ENCODE measurements at places on chromosomes 2 and 18.

DNA sequence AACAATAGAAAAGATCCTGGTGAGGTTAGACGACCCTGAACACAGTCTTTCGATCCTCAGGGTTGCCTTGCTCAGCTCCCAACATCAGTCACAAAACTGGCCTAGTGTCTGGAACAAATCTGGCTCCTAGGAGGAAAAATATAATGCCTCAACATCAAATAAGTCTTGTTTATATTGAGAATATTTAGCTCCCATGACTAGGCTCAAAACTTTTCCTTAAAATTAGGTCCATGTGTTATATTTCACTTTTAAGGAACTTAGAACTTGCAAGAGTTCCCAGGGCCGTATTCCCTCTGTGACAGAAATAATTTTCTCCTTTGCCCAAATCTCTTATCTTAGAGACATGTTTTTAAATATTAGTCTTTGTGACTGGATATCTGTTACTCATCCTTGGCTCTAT lies 819.7 kb upstream of the ZEB2 start:
- H3K36me3 ChIP-seq = no peaks in the 10 kb centered on the region
- no peak overlapping the region for H3K27ac ChIP-seq
- H3K4me1 ChIP-seq = no peaks in the 10 kb centered on the region
- H3K27me3 ChIP-seq = no peaks in the 10 kb centered on the region

- H3K27ac ChIP-seq = no peak overlapping the region
- H3K4me1 ChIP-seq = no peaks in the 10 kb centered on the region
- H3K27me3 ChIP-seq = no peaks in the 10 kb centered on the region
- peaks cover 15% of the 10 kb centered on the region for H3K36me3 ChIP-seq
- ATAC-seq = no peak
- H3K4me3 ChIP-seq = no peak overlapping the region
Observed at GRCh38 chr2:235920216-235920865, 247.8 kb downstream of the GBX2 start.

DNA sequence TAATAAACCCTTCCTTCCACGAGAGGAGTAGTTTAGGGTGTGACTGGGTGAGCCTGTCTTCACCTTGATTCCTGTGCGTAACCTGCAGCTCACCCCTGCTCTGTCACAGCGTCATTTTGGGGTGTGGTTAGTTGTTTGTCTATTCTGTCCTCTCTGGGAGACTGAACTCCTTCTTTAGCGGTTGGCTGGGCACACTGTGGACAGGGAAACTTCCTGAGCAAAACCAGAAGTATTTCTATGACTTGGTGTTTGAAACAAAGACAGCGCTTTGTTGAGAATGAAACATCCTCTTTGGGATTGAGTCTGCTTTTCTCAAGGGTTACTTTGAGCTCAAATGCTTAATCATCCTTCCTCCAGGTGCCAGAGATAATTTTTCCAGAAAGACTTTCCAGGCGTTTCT lies 270.7 kb downstream of the HRH4 start:
- ATAC-seq = no peak
- H3K4me1 ChIP-seq = no peaks in the 10 kb centered on the region
- H3K27ac ChIP-seq = no peak overlapping the region

- ATAC-seq = no peak
- peaks cover 25% of the 10 kb centered on the region for H3K4me1 ChIP-seq
- peak overlapping the region; percentile 91 for H3K4me3 ChIP-seq
- peak overlapping the region; percentile 99 for H3K27ac ChIP-seq
- H3K27me3 ChIP-seq = no peaks in the 10 kb centered on the region
Observed at GRCh38 chr2:69916106-69916505, 1.2 kb downstream of the MXD1 start.

GRCh38 chr2:196341277-196341841 lies 170.0 kb upstream of the STK17B start:
- no peaks in the 10 kb centered on the region for H3K36me3 ChIP-seq
- no peak overlapping the region for H3K27ac ChIP-seq
- no peak for ATAC-seq
- H3K4me3 ChIP-seq = no peak overlapping the region
- peaks cover 17% of the 10 kb centered on the region for H3K4me1 ChIP-seq

DNA sequence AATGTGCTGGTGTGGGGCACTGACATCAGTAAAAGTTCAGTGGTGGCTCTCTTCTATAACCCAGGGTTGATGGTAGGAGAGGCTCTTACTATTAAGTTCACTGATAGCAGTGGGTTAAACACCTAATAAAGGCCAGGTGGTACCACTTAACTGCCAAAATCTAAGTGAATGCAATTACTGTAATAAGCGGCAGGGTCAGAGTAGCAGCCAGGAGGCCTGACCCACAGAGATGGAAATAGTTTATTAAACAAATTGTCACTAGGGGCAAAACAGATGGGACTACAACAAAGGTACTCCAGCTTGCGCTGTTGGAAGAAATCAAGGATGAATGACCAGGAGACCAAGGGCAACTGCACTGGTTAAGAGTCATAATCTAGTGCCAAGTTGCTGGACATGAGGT lies 26.6 kb downstream of the ZSWIM2 start:
- no peaks in the 10 kb centered on the region for H3K4me1 ChIP-seq
- no peaks in the 10 kb centered on the region for H3K27me3 ChIP-seq
- no peak overlapping the region for H3K27ac ChIP-seq
- ATAC-seq = no peak

- no peak for ATAC-seq
- H3K4me1 ChIP-seq = no peaks in the 10 kb centered on the region
- H3K27ac ChIP-seq = no peak overlapping the region
- no peak overlapping the region for H3K4me3 ChIP-seq
- no peaks in the 10 kb centered on the region for H3K36me3 ChIP-seq
- H3K27me3 ChIP-seq = no peaks in the 10 kb centered on the region
Observed at GRCh38 chr2:210309548-210310233, 5.3 kb downstream of the MYL1 start.

- no peak overlapping the region for H3K4me3 ChIP-seq
- no peaks in the 10 kb centered on the region for H3K27me3 ChIP-seq
- H3K36me3 ChIP-seq = no peaks in the 10 kb centered on the region
- no peak for ATAC-seq
- no peak overlapping the region for H3K27ac ChIP-seq
- no peaks in the 10 kb centered on the region for H3K4me1 ChIP-seq
Observed at GRCh38 chr2:149076863-149077412, 38.4 kb downstream of the LYPD6B start.

DNA sequence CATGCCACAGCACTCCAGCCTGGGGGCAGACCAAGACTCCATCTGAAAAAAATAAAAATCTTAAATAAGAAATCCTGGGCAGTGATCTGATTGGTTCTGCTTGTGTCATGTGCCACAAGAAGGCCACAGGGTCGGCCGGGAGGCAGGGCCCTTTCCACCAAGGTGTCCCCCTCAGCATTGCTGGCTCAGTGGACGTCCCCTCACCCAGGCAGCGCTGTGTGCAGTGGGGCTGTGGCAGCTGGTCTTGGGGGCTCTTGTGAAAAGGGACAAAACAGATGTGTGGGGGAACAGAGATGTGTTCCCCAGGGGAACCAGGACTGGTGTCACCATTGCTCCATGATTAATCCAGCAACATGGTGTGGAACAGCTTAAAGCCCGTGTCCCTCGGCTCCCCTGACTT lies 60.5 kb downstream of the HS6ST1 start:
- H3K4me3 ChIP-seq = no peak overlapping the region

DNA sequence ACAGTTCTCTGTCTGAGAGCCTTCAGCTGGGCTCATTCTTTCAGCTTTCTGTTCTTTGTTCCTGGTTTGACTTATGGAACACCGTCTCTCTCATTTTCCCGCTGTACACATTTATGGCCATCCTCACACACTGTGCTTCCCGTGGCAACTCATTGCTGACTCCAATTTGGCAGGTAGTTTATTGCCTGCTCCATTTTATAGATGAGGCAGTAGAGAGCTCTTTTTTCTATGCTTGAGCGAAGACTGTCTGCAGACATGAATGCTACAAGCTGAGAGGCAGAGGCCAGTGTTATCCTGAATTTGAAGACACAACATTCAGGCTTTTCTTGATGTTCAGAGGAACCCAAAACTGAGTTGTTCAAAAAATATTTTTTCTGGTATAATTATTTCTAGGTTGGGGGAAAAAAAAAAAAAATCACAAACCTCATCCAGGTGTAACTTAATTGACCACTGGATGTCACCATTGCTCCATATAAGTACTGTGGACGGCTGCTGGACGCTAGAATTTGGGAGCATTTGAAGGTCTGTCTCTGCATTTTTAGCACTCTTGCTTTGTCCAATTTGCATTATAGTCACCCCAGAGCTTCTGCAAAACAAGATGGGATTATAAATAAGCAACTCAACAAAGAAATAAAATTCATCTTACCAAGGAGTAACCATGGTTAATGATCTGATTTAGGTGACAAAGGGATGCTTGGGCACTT lies 83.5 kb downstream of the HRH4 start:
- H3K36me3 ChIP-seq = no peaks in the 10 kb centered on the region
- no peaks in the 10 kb centered on the region for H3K4me1 ChIP-seq
- H3K4me3 ChIP-seq = no peak overlapping the region
- no peak overlapping the region for H3K27ac ChIP-seq
- no peaks in the 10 kb centered on the region for H3K27me3 ChIP-seq
- no peak for ATAC-seq

DNA sequence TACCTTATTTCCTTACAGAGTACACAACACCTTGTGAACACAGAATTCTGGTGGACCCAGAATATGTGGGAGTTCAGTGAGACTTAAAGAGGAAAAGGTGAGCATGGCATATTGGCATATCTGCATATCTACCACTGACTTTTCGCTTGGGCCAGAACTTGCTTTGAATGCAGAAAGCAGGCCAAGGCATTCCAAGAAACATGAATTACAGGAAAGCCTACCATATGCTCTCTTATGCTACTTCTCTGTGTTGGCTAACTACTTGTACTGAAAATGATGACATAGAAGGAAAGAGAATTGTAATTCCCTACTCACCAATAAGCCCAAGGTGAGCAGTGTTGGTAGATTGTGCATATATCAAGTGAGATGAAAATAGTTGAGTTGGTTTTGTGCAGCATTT lies 31.4 kb upstream of the CCDC93 start:
- no peaks in the 10 kb centered on the region for H3K36me3 ChIP-seq
- no peak overlapping the region for H3K27ac ChIP-seq
- no peak for ATAC-seq
- H3K4me1 ChIP-seq = no peaks in the 10 kb centered on the region
- peaks cover 77% of the 10 kb centered on the region for H3K27me3 ChIP-seq
- no peak overlapping the region for H3K4me3 ChIP-seq

DNA sequence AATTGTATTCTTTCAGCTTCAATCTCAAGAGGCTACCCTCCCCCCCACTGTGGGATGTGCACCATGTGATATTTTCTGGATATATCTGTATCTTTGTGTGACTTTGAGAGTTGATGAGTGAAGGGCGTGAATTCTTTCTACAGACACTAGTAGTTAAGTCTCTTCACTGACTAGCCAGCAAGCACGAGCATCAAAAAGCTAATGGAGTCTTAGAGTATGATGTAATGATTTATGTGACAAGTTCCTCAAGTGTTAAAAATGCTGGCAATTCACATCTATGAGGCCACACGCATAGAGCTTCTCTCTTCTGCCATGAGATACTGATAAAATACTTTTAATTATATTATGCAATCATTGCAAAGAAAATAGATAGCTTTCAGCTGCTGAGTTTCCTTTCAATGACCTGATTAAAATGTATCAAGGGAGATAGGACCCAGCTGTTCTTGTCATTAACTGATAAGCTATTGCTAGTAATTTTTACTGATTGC lies 304.8 kb downstream of the TRIB2 start:
- no peaks in the 10 kb centered on the region for H3K4me1 ChIP-seq
- no peaks in the 10 kb centered on the region for H3K36me3 ChIP-seq
- H3K27me3 ChIP-seq = no peaks in the 10 kb centered on the region
- no peak for ATAC-seq

DNA sequence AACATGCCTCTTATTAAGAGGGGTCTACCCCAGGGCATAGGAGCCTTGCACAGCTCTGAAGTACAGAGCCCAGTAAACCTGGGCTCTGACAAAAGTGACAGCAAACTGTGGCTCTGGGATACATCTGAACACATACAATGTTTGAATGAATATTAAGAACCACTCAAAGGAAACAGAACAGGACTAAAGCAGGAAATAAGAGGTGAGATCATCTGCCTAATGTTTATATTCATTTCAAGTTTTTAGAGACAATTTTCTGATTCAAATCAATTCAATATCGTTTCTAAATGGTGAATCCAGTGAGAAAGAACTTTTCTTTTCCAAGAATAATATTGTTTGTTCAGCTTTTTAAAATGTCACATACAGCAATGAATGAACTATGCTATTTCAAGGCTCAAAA lies 136.7 kb upstream of the CAVIN2 start:
- no peaks in the 10 kb centered on the region for H3K27me3 ChIP-seq
- no peaks in the 10 kb centered on the region for H3K4me1 ChIP-seq
- H3K4me3 ChIP-seq = no peak overlapping the region
- no peak overlapping the region for H3K27ac ChIP-seq

DNA sequence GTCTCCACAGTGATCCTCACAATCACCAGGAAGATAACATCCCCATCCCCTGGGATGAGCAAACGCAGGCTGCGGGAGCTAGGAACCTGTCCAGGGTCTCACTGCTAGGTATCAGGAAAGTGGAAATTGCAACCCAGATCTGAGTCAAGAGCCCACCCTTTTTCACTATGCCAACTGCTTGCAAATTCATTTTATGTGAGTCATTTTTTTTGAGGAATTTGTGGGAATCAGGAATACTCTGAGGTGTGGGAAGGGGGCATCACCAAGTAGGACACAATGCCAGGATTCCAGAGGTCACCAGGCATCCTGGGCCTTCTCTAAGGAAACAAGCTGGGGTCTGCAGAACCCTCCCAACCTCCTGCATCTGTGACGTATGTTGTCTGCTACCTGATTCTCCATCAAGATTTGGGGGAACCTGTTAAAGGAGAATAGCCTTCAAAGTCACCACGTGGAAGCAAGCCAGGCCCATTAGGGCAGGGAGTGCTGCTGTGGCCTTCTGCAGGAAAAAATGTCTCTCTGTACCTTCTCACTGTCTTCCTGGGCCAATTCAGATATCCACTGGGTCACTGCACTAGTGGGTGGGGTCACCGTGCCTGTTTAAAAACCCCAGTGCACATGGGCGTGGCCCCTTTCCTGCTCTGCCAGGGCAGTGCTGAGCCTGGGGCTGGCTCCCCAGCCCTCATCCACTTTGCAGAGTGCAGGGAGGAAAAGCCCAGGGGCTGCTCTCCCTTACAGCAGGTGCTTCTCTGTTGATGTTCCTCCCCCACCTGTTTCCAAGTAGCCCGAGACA lies 50.2 kb downstream of the MCFD2 start:
- no peak overlapping the region for H3K4me3 ChIP-seq
- no peaks in the 10 kb centered on the region for H3K4me1 ChIP-seq
- ATAC-seq = no peak
- H3K27ac ChIP-seq = no peak overlapping the region
- H3K27me3 ChIP-seq = no peaks in the 10 kb centered on the region

Data from gastroesophageal sphincter (tissue), 4 donors.